Effector memory CD4-positive, alpha-beta T cell (primary cell): ENCODE measurements at places on chromosomes 3 and 15.

- DNase-seq = no peak
These were observed 94.5 kb upstream of the DLG1 start for GRCh38 chr3:197392961-197393360.

DNA sequence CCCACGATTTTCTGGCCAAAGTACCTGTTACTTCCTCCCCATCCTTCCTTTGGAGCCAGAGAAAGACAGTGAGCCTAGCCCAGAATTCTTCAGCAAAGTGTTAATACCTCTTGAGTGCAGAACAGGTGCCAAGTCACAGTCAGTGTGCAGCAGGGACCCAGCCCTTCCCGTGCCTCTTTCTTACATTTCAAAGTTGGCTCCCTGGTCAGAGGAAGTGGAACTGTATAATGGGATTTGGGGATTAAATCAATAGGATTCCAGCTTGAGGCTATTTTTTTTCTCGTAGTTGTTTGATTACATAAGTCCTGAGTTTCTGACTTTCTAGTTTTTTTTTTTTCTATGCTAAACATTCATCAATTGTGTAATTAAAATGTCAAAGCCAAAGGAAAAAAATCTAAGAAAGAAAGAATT, 52.6 kb upstream of the ABHD10 start:
- DNase-seq = no peak

DNA sequence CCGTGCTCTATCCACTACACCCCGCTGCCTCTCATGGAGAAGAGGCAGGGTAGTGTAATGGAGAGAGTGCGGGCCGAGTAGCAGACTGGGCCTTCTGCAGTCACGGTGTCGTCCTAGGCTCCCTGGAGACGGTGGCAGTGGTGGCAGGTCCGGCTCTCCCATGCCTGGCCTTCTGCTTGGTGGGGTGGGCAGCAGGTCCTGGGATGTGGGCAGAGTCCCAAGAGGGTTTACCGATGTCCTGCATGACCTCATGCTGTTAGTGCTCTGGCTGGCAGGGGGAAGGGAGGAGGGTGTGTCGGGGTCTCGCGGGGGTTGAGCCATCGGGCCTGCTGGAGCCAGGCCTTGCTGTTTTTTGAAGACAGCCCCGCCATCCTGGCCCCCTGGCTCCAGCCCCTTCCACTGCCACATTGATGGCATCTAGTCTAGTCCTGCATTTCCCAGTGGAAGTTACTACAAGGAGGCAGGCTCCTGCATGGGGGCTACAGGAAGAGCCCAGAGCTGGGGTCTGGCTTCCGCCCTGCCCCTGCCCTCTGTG, 73.6 kb upstream of the SEC13 start:
- no peak for DNase-seq

DNA sequence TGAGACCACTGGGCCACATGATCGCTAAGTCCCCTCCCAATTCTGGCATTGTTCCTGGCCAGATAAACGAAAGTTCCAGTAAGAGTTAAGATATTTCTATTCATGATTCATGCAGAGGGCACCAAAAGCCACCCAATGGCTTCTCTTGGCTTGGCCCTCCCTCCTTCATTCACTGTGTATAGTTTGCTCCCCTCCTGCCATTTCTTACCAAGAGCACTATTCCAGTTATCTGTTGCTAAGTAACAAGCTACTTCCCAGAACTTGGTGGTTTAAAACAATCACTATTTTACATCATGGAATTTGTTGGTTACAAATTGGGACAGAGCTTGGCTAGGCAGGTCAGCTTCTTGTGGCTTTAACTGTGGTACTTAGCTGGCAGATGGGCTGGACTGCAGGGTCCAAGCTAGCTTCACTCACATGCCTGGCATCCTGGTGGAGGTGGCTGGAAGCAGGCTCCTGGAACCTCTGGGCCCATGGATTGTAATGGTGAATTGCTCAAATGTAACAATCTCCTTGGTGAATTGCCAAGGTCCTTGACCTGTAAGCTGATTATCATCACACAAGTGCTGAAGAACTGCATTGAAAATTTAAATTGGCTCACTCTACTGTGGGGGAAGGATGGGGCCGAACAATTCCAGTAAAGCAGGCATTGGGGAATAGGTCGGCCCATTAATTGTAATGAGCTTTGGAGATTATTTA, 16.6 kb downstream of the EAF1 start:
- no peak for DNase-seq

DNA sequence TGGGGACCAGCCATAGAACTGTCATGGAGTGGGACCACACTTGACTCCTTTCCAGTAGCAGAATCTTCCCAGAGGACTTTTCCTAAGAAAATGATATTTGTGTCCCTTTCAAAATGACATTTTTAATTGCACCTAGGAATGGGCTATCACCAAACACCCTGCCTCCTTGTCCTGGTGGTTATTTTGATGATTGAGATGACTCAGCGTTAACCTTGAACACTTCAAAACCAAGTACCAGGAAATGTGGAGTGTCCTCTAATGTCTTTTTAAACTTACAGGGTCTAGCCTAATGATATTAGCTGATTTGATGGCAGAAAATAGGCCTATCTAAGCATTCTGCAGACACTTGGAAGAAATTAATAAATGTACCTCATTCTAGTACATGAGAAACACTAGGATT, 90.7 kb downstream of the HHLA2 start:
- DNase-seq = no peak
